Activated naive CD8-positive, alpha-beta T cell treated with anti-CD3 and anti-CD28 coated beads for 36 hours (primary cell): ENCODE measurements at places on chromosomes 2 and 18. TPM values are rescaled to one million over a fixed set of nuclear protein-coding genes. Genes with fewer than 3 reads are reported as not detected.

TMEM198 gene
- total RNA-seq: 4.2 TPM

OXER1 gene
- total RNA-seq: 0.16 TPM

XIRP2 gene
- not detected for total RNA-seq

DNA sequence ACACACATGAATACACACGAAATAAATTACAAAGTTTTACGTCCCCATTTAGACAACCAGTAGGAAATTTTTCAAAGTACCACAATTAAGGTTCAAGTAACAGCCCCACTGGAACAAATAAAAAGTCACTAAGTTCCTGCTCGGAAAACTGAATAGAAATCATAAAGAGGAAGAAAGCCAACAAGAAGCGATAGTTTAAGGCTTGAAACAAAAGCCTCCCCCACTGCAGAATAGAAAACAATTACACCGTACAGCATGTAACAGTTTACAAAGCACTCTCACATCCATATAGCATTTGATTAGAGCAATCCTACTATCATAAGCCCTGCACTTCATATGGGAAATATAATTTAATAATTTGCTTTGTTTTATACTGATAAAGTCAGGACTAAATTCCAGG lies 15.5 kb downstream of the KLF7 start:
- H3K27me3 ChIP-seq: no peaks in the 10 kb centered on the region
- H3K27ac ChIP-seq: no peak overlapping the region
- H3K4me3 ChIP-seq: peak overlapping the region; percentile 40
- H3K36me3 ChIP-seq: peaks cover 30% of the 10 kb centered on the region
- DNase-seq: no peak

- DNase-seq: no peak
- no peak overlapping the region for H3K27ac ChIP-seq
- peaks cover 2% of the 10 kb centered on the region for H3K4me1 ChIP-seq
- no peaks in the 10 kb centered on the region for H3K36me3 ChIP-seq
These were observed 6.2 kb downstream of the ZBTB7C start for GRCh38 chr18:48402953-48403352.
